ENCODE measurements at places on chromosomes 5 and 9.

DNA sequence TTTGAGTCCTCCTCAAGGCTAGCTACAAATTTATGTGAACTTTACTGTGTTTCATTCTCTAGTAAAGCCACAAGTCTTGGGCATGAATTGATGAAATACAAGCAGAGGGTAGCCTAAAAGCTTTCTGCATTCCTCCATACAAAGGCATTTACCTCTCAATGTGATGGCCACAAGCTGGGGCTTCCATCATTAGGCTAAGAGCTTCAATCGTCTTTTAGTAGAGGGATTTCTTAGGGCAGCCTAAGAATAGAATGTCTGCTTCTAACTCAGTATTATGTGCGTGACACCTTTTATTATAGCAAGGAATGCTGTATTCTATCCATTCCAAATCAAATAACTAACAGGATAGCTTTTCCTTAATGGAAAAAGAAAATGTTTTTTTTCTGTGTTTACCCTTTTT lies 3.7 kb downstream of the PLAC8L1 start:
- peak; percentile 30 for DNase-seq

DNA sequence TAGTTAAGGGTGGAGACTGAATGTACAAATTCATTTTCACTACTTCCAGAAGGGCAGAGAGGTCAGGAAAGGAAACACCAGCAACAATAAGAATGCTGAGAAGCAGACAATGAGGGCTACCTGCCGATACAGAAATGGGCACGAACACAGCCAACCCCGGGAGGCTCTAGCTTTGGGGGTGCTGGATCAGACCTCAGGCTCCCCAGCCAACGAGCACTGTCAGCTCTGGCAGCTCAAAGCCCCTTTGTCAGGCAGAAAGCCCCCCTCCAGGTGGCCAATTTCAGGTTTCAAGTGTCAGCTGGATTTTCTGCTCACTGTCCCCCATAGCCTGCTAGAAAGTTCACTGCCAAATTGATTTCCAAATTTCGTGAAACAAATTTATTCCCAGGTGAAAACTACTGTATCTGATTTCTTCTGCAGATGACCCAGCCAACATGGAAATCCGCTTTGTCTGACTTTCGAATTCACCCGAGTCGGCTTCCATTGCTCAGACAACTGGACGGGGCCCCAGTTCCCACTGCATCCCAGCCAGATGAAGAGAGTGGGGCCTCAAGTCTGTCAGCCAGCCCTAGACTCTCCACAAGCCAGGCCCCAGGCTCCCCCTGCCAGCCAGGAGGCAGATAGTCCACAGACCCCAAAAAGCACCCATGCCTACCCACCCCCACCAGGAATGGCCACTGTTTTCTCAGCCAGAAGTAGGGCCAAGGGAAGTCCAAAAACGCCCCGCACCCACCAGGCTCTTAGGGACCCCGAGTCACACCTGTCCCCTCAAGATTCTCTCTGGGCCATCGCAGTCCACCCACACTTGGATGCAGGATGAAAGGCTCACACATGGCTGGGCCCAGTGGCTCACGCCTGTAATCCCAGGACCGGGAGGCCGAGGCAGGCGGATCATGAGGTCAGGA lies 96.5 kb upstream of the PHYKPL start:
- DNase-seq = no peak

GRCh38 chr5:36027711-36028110 lies 36.5 kb upstream of the UGT3A1 start:
- no peak for DNase-seq

GRCh38 chr5:115577741-115578140 lies 24.5 kb downstream of the TICAM2 start:
- DNase-seq = no peak

DNA sequence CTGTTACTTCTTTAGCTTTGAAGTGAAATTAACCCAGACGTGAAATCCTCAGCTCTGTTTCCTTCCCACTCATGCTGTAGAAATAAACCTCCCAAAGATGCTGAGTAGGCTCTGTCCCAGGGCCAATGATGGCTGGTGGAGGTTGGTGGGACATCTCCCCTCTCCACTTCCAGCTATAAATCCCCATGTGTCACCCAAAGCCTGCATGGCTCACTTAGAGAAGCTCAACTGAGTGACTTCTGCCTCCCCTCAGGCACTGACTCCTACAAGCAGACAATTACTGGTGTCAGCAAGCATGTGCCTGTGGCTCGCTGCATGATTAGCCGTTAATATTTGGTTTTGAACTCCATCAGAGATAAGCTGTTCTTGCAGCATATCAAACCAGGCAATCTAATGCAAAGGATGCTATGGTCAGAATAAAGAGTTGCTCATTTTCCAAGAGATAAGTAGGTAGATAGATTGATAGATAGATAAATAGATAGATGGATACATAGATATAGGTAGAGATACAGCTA lies 569.5 kb upstream of the WWC1 start:
- no peak for DNase-seq

- no peak for DNase-seq
Observed at GRCh38 chr5:168710706-168711105, 131.5 kb upstream of the PANK3 start.

DNA sequence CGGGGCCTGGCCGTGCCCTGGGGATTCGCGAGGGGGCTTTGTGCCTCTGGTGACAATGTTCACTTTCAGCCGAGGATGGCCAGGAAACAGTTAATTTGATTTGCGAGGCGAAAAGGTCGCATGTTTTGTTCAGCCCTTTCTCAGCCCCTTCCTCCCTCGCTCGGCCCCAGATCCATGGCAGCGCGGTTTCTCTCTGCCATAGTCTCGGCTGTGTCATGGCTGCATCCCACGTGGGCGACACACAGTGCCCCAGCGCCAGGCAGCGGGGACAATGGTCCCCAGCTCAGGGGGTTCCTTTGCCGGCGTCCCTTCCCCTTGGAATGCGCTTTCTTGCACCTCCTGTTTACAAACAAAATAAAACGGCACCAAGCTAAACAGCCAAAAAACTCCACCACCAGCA lies 370.3 kb upstream of the IRX2 start:
- no peak for DNase-seq

DNA sequence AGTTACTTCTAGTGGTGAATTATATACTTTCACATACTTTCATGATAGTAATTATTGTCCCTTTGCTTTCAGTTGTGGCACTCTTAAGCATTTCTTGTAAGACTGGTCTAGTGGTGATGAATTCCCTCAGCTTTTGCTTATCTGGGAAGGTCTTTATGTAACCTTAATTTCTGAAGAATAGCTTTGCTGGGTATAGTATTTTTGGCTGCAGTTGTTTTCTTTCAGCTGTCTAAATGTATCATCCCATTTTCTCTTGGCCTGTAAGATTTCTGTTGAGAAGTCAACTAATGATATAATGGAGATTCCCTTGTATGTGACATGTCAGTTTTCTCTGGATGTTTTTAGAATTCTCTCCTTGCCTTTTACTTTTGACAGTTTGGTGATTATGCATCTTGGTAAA lies 41.0 kb downstream of the TMEM38B start:
- DNase-seq = no peak

DNA sequence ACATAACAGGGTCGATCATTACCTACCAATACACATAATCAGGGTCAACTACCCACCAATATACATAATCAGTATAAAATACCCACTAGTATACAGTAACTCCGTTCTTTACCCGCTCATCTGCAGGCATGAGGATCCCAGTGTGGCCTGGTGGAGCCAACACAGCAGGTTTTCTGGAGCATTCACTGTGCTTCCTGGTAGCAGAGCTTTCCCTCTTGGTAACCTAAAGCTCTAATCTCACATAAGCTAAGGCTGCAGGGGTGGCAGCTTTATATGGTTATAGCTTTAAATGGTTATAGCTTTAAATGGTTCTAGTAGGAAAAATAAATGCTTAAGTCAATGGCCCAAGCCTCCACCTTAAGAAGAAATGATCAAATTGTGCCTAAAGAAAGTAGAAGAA lies 11.9 kb downstream of the LCN1 start:
- no peak for DNase-seq

- DNase-seq = no peak
Observed at GRCh38 chr9:108956631-108957026, 22.4 kb downstream of the ABITRAM start.

DNA sequence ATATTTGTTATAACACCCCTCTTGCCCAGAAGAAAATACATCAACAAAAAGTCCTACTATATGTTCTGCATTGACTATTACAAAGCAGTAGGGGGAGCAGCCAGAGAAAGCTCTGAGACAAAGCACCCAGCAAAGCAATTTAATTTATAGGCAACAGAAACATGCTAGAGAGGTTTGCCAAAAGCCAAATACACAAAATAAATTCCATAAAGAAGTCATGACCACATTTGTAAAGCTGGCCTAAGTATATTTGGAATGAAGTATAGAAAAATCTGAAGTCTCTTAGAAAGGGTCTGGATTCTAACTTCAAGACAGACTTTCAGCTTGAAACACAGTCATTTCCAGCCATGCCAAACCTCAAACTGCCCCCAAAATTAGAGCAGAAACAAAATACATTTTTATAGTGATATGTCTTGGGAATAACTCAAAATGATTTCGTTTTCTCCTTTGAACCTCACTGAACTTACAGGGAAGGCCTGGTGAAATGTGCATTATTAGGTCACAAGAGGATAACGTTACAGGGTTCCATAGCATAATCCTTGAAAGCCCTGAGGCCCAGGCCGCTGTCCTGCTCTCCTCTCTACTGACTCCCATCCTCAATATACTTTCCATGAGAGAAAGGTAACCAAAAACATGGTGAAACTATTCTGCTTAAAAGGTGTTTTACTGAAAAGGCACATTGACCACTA lies 451.8 kb downstream of the RAB3C start:
- DNase-seq = no peak

GRCh38 chr9:27341545-27342294 lies 44.8 kb upstream of the EQTN start:
- no peak for DNase-seq

DNA sequence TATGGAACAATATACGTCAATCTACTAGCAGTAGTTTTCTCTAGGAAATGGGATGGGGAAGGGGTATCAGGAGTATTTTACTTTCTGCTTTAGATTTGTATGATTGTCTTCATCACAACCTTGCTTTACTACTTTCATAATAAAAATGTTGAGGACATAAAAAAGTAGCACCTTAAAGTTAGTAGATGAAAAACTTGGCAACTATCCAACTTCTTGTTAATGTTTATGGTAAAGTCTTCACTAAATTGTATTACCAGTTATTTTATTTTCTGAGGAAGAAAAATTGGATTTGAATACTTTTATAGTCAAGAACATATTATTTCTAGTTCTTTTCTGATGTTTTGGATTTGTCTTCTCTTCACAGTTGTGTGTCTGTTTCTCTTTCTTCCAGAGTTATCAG lies 372.1 kb downstream of the ARRDC3 start:
- DNase-seq = no peak

DNA sequence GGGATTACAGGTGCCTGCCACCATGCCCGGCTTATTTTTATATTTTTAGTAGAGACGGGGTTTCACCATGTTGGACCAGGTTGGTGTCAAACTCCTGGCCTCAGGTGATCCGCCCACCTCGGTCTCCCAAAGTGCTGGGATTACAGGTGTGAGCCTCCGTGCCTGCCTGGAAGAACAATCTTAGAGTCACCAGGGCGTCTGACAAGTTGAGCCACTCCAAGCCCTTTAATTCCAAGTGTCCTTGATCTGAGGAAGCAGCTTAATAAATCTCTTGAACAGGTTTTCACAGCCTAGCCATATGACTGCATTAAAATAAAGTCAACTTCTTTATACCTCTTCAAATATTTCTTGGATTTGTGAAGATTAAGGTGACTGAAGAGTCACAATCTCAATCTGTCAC lies 31.5 kb downstream of the SLC44A1 start:
- no peak for DNase-seq

- no peak for DNase-seq
Observed at GRCh38 chr5:93378073-93378472, 202.9 kb downstream of the NR2F1-AS1 start.

- no peak for DNase-seq
Observed at GRCh38 chr5:122154910-122155309, 25.6 kb downstream of the ZNF474 start.
